ENCODE measurements at places on chromosomes 11 and 22.

GRCh38 chr22:46025225-46025972, 48.4 kb upstream of the WNT7B start:
- DNase-seq: no peak

- no peak for DNase-seq
Measured at GRCh38 chr11:30730011-30730410, 143.9 kb upstream of the MPPED2 start.

- DNase-seq: no peak
Measured at GRCh38 chr11:129705933-129706332, 109.7 kb upstream of the TMEM45B start.

- peak; percentile 99 for DNase-seq
Measured at GRCh38 chr11:102757823-102758549, 22.4 kb downstream of the MMP10 start.

DNA sequence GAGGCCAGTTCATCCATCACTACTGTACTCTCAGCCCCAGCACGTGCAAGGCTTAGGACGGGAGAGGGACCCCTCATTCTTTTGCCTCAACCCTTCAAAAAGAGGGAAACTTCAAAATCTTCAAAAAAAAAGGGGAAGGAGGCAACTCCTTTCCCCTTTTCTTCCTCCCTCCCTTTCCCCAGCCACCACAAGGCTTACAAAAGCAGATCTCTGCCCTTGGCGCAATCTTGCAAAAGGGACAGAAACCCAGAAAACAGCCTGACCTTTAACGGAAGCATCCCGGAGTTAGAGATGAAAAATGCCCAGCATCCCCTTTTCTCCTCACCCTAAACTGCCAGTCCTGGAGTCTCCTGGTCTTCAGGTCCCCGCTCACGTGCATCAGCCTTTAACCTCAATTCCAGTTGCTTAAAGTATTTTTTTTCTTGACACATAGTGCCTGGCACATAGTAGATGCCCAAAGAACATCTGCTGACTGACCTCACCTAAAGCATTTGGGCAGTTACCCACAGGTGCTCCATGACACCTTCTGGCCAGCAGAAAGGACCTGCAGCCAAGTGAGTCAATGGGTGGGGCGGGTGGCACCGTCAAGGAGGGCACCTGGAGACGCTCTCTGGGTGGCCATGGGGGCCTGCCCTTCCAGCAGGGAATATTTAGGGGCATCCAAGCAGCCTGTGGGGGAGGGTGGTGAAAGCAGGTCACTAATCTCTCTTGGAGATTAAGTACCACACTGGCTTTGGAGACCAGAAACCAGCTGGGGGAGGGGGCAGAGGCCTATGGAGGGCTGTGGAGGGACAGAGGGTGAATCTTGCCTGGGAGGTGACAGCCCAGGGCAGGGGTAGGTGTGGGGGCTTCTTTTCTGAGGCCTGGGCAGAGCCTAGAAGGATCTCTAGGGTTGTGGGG, 16.3 kb downstream of the NECTIN1 start:
- peak; percentile 51 for DNase-seq

- no peak for DNase-seq
Measured at GRCh38 chr22:50262460-50262911, 1.0 kb upstream of the MAPK12 start.

GRCh38 chr11:60717956-60718355, 6.6 kb upstream of the MS4A18 start:
- DNase-seq: no peak

DNA sequence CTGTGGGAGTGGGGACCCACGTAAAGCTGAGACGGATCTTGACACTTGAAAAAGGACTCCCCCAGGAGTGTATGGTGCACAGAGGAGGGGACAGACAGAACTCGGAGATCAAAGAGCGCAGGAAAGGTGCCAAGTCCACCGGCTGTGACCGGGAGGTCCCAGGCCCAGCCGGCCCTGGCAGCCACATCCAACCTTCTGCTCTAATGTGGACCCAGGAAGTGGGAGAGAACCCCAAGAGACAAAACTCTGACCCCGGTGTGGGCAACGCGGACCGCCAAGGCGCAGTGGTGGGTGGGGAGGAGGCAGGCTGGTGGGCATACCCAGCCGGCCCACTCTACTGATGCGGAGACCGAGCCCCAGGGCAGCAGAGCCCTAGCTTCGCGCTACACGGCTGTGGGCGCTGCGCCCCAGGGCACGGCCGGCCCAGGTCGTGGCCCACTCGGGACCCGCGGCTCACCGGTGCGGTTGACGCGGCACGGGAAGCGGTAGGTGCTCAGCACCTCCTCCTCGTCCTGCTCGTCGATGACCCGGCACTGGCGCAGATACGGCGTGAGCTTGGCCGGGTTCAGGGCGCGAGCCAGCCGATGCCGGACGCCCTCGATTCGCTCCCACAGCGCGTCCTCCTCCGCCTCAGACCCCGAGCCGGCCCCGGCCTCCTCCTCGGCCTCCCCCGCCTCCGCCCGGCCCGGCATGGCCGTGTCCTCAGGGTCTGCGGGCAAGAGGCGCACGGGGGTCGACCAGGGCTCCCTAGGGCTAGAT, 527 bp downstream of the CARD10 start:
- no peak for DNase-seq

DNA sequence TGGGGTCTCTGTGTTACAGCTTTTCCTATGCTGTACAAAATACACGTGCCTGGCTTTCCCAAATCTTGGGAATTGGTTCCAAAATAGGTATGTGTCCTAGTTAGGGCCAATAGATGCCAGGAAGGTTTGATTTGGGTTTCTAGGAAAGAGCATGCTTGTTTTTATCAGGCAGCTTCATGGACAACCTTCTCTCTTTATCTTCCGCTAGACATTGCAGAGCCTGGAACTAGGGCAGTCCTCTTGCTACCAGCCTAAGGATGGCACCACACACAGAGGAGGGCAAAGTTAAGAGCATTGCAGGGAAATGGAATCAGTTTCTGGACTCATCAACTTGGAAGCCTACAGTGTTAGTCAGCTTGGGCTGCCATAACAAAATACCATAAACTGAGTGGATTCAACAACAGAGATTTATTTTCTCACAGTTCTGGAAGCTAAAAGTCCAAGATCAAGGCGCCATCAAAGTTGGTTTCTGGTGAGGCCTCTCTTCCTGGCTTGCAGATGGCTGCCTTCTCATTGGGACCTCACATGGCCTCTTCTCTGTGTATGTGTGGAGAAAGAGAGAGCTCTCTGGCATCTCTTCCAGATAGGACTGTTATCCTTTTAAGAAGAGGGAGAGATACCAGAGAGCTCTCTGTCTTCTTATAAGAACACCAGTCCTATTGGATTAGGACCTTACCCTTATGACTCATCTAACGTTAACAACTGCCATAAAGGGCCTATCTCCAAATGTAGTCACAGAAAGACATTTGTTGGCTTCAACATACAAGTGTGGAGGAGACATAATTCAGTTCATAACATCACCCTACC, 27.3 kb upstream of the CREB3L1 start:
- no peak for DNase-seq

DNA sequence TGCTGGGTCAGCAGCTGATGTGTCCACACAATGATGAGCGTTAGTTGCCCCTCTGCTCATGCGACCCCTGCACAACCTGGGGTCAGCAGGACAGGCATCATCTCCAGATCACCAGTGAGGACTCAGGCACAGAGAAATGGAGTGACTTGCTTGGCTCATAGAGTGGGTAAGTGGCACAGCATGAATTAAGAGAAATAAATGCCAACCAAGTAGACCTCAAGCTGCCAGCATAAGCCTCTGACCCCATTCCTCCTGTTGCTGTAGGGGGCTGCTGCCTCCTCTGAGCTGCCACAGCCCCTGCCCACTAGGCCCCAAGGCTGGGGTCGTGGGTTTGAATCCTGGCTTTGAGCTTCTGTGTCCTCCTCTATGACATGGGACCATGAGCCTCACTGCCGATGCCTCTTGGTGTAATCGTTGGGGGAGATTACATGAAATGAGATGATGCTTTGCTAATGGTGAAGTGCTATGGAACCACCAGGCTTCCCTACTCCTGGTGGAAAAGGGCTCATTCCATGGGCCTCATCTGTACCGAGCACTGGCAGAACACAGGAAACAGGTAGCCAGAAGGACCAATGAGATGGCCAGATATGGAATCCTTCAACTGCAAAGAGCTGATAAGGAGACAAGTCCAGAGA, 33.6 kb downstream of the LRRC32 start:
- DNase-seq: no peak

DNA sequence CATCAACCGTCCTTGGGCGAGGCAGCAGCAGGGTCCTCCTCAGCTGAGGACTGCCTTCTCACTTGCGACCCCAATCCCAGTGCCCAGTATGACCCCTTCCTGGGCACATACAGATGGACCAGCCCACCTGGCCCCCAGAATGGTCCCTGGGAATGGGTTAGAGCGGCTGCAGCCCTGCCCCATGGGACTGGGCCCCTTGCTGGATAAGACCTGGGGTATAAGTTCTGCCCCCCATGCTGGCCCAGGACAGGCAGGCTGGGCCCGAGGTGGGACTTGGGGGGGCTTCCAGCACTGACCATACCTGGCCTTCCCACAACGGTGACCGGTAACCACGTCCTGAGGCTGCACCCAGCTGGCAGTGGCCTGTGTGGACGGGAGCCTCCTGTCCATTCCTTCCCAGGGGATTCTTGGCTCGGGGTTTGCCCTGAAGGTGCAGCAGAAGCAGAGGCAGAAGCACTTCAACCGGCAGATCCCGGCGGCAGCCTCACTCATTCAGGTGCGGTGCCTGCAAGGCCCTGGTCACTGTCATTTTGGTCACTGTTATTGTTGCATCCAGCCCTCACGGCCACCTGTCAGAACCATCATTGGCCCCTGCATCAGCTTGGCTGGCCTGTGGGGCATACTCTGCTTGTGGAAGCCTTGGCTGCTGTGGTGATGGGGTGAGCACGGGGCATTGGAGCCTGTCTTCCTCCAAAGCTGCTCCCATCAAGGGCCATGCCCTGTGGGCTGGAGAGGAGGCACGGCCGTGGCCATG, 114.8 kb downstream of the KCNQ1OT1 start:
- no peak for DNase-seq

DNA sequence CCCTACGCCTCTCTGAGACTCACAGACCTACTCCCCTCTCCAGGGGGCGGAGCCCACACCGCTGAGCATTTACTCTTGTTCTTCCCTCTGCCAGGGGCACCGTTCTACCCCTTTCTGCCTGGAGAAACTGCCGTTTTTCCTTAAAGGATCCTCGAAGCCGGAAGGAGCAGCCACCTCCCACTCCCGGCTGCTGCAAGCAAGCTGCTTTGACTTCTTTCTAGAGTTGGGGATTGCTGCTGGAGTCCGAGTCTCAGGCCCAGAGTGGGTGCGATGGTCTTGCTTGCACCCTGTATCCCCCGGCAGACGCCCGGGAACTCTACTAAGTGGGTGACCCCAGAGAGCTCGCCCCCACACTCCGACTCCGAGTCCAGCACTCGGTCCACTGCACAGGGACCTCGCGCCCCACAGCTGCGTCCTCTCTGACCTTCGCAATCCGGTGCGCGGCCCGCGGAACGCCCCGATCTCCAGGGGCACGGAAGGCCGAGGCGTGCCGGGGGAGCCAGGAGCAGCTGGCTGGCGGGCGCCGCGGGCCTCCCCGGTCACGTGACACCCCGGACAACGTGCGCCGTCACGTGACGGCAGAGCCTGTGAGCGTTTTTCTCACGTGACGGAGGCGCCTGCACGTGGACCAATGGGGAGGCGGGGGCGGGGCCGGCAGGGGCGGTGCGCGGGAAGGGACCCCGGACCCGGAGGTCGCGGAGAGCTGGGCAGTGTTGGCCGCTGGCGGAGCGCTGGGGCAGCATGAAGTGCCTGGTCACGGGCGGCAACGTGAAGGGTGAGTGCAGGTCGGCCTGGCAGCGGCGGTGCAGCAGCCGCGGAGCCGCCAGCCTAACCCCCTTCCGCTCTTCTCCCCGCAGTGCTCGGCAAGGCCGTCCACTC, at the start of gene RAD9A:
Gene RAD9A (plus strand): TSS at position 683 of the 879 bp plus-strand sequence. CDS start 59 bp downstream, at position 742.
- DNase-seq: peak; percentile 86

DNA sequence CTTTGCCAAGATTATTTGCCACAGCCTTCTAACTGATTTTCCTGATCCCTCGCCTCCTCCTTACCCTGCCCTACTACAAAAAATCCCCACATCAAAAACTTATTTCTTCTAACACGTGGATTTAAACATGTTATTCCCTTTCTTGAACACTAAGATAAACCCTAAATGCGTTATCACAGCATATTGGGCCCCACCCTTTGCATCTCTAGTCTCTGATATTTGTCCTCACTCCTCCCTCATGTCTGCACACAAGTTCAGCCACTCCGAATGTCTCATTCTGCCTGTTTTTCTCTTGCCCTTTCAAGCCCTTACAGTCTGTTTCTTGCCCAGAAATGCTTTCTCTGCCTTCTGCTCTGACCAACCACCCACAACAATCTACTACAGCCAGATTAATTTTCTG, 10.6 kb upstream of the ACER3 start:
- DNase-seq: no peak

- no peak for DNase-seq
Measured at GRCh38 chr11:66851698-66852465, 5.0 kb upstream of the LRFN4 start.

DNA sequence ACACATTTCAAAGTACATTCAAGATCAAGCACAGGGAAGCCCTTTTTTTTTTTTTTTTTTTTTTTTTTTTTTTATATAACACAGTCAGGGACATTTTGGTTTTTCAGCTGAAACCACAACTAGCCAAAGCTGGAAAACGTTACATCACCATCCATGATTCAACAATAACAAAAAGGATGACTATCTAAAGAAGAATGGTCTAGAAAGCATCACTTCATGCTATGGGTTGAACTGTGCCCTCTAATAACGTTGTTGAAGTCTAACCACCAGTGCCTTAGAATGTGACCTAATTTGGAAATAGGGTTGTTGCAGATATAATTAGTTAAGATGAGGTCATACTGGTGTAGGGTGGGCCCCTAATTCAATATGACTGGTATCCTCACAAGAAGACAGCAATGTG, 46.6 kb downstream of the MTMR2 start:
- DNase-seq: no peak

GRCh38 chr11:37333345-37333744, 735.3 kb upstream of the RAG2 start:
- no peak for DNase-seq

DNA sequence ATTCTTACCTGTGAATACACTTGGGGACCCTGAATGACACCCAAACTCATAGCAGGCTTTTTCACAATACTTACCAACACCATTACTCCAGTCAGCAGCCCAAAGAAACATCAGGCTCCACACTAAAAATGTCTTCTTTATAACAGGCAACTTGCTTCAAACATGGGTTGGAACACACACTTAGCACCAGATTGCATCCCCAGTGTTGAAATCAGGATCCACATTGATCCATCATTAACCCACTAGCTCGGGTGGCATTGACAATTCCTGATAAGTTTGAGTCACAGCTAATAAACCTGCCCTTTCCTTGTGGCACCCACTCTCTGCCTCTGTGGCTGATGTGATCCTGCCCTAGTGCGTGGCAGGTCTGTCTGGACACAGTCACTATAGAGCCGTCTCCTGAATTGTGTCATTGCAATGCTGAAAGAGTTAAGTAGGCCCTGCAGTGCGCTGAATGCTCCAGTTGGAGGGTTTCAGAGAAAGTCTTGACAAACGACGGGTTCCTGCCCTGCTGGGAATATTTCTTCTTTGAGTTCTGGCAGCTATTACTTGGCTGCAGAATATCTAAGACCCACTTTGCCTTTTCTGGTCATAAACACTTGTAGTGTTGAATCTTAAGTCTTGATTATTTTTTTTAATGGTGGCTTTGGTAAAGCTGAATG, 19.6 kb upstream of the C11orf96 start:
- DNase-seq: no peak

GRCh38 chr22:19448739-19449421, 1.4 kb upstream of the C22orf39 start:
- no peak for DNase-seq

Measured in inflammatory macrophage treated with lipopolysaccharide for 1 hour (primary cell).